Spinal cord (tissue), 10 donors: ENCODE measurements at places on chromosomes 2 and 18.

DNA sequence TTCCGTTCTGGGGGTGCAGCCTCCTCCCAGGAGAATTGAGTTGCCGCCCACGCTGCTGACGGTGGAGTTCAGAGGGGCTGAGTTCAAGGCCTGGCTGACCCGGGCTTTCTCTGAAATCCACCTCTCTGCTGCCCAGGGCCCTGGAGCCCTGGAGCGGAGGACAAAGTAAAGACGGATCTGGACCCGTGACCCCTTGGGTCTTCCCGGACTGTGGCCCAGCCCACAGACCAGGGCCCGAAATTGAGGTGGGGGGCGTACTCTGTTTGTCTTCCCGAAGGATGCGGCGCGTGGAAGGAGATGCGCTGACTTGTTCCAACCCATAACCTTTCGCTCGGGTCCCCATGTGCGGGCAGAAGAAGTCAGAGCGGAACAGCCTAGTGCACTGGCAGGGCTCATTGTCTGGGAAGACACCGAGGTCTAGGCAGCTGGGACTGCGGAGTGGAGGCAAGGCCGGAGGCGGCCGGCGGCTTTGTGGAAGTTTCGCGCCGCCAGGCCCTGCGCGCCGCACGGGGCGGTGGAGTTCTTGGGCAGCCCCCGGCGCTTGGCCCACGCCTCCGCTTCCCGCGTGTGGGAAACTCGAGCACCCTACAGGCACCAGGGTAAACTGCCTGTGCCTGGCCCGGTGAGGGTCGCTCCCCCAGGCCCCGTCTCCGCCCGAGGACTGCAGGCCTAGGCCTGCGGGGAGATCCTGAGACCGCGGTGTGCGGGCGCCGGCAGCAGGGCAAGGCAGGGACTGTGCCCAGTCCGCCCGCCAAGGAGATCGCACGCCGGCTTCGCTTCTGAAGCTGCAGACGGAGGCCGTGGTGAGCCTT is 9.8 kb downstream of the POU3F3 start:
- peak; percentile 26 for DNase-seq

DNA sequence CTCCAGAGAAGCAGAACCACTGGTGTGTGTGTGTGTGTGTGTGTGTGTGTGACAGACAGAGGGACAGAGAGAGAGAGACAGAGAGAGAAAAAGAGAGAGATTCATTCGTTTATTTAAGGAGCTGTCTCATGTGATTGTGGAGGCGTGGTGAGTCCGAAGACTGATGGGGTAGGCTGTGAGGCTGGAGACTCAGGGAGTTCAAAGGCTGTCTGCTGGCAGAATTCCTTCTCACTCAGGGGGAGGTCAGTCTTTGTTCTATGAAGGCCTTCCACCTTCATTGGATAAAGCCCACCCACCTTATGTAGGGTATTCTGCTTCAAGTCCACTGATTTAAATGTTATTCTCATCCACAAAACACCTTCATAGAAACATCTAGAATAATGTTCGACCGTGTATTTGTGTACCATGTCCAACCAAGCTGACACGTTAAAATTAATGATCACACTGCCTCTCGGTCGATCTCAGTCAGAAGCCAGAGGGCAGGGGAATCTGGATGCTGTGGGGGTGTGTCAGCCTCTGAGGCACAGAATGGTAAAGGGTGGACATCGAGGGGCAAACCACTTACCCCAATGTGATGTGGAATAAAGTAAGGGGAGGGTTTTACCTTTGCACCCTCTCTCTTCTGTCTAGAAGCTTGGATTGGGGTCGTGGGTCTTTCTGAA is 275.6 kb downstream of the SLC4A3 start:
- DNase-seq: peak; percentile 54

GRCh38 chr2:166057370-166058164 is 70.3 kb downstream of the SCN1A start:
- DNase-seq: peak; percentile 6

GRCh38 chr2:229226382-229226781 is 44.7 kb downstream of the PID1 start:
- DNase-seq: no peak

- DNase-seq: no peak
Observed at GRCh38 chr18:7336623-7337022, 105.7 kb downstream of the LRRC30 start.

DNA sequence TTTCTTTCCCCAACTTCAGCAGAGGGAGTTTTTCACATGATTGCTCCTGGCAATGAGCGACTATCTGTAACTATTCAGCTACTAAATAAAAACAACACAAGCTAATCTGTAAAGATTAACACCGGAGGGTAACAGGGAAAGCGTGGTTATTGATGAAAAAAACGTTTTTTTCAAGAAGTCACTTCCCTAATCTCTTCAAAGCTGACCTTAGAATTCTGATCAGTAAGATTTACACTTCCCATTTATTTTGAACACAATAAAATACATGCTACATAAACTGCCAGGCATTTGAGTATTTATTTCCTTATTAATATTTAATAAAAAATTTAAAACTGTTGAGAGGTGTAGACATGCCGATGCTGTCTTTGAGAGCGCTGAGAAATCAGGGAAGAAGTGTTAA is 207.4 kb upstream of the HDAC4 start:
- DNase-seq: no peak

GRCh38 chr2:161965994-161966393 is 108.0 kb downstream of the DPP4 start:
- DNase-seq: no peak

- no peak for DNase-seq
Observed at GRCh38 chr2:1166976-1167375, 216.3 kb downstream of the SNTG2 start.

- no peak for DNase-seq
Observed at GRCh38 chr2:177998996-177999395, 73.6 kb downstream of the PDE11A start.

DNA sequence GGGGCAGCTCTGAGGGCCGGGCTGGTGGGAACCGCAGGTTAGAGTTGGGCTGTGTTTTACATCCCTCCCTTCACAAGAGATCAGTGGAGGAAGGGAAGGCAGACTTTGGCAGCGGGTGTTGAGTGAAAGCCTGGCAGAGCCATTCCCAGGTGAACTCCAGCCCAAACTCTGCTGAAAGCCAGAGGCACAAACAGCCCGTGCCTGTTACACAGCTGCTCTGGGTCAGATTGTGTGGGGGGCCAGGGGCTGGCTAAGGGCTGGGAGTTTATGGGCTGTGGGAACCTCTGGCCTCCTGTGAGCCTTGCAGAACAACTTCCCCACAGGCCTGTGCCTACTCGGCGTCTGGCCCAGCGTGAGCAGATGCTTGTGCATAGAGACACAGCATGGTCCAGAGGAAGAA is 286.8 kb downstream of the CLIP4 start:
- DNase-seq: no peak

DNA sequence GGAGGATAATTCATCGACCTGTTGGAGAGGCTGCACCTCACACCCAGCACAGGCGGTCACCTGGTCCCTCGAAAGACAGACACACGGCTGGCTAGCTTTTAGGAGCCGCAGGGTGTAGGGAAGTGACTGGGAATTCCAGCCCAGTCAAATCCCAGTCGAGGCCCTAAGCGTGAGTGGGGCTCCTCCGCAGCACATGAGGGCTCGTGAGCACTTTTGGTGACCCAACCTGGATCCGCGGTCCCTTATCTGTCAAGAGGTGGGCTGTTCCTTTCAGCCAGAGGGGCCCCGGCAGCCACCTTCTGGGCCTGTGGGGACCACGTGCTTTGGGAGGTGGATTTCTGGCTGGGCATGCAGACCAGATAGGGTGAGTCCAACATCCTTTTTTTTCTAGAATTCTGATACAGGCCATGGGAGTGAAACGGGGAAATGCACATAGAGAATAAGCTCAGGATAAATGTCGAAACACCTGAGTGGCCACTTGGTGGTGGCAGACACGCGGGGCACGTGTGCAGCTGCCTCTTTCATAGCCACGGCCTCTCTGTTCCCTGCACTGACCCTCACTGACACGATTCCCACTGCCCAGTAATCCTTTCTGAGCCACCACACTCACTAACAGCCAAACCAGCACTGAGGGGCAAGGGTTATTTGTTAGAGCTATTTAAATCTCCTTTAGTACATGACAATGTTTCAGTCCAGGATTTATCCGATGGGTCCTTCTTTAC is 148.4 kb upstream of the PXDN start:
- DNase-seq: no peak

DNA sequence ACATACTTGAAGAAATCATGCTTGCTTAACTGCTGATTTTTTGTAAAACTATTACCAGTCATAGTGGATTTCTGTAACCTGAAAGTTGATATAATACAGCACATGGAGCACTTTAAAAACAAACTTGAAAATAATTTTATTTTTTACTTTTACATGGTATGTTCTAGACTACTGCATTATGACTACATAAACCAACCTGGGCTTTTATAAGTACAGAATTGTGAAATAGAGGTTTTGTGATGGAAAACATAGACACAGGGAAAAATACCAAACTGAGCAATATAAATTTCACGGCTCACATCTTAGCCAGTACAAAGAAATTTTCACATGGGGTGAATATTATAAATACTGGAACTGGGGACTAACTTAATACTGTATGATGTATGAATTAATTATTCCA is 59.3 kb upstream of the CTIF start:
- DNase-seq: no peak

GRCh38 chr2:173414823-173415322 is 60.2 kb downstream of the CDCA7 start:
- no peak for DNase-seq

DNA sequence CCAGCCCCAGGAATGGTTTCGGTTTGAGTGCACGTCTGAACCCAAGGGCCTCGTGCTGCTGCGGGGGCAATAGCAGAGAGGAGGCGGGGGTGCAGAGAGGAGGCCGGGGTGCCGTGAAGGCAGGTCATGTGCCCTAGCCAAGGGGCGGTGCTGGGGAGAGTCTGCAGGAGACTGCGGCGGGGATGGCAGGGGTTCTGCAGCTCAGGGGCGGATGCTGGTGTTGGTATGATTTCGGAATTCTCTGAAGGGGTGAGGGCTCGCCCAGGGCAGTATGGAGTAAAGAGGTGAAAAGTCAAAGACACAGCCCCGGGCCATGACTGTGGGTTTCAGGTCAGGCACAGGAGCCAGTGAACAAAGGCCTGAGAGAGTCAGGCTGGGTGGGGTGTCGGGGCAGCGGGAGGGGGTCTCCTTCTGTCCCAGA is 186.5 kb upstream of the HDAC4 start:
- DNase-seq: no peak

GRCh38 chr2:178871536-178871935 is 64.3 kb upstream of the TTN start:
- DNase-seq: no peak
